ENCODE measurements at places on chromosomes 7 and 10. TPM values are rescaled to one million over a fixed set of nuclear protein-coding genes. Genes with fewer than 3 reads are reported as not detected.

GRCh38 chr10:22453948-22454591, 108.8 kb downstream of the SPAG6 start:
- no peak for DNase-seq

SPAG6 gene
- polyA plus RNA-seq = 1.3 TPM

DNA sequence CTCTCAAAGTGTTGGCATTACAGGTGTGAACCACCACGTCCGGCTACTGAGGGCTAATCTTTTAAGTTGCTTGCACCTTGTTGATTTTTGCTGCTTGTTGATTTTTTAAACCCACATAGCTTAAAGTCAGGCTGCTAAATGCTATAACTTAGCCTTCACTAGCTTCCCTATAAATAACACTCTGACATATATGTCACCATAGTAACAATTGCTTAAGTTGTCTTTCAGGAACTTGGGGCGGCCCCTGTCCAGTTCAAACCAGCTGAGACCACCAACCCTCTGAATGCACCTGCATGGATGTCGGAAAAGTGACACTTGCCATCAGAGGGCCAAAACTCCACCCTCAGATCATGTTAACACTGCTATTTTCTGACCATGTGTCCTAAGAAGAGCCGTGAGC, 47.3 kb downstream of the ST8SIA6 start:
- DNase-seq = no peak

DNA sequence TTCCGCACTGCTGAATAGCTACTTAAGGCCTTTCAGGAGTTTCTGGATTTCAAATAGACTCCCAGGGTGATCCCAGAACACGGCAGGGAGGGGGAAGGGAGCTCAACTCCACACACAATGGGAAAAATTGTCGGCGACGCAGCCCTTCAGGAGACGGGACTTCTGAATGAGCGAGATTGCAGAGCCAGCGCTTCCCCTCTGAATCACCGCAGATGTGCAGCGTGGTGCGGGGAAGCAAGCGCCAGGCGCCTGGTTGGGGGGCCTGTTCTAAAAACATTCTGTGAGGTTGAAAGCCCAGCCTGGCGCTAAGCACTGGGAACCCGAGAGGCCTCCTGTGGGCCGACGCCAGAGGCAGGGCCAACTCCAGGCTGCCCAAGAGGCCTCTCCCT, 163.3 kb downstream of the MAD1L1 start:
- DNase-seq = no peak

GRCh38 chr10:109974504-109975191, 33.1 kb upstream of the ADD3 start:
- no peak for DNase-seq

GRCh38 chr7:48025624-48026023, 3.3 kb downstream of the SUN3 start:
- DNase-seq = no peak

DRGX gene
- polyA plus RNA-seq = not detected

SFRP4 gene
- polyA plus RNA-seq = 2.2 TPM

DNA sequence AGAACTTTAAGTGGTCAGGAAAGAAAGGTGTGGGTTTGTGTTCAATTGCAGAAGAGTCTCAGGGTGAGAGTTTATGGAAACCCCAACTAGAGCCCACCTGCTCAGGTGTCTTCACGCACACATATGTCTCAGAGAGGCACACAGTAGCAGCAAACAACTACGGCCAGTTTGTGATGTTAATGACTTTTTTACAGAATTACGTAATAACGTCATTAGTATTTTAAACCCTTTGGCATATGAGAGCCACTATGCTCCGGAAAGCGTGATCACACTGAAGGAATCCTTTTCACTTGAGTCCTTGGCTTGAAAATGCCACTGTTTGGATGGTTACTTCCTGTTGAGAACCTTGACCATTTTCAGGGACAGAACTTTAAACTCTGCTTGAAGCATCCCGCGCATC, 204.0 kb downstream of the PTPRN2 start:
- DNase-seq = no peak

DNA sequence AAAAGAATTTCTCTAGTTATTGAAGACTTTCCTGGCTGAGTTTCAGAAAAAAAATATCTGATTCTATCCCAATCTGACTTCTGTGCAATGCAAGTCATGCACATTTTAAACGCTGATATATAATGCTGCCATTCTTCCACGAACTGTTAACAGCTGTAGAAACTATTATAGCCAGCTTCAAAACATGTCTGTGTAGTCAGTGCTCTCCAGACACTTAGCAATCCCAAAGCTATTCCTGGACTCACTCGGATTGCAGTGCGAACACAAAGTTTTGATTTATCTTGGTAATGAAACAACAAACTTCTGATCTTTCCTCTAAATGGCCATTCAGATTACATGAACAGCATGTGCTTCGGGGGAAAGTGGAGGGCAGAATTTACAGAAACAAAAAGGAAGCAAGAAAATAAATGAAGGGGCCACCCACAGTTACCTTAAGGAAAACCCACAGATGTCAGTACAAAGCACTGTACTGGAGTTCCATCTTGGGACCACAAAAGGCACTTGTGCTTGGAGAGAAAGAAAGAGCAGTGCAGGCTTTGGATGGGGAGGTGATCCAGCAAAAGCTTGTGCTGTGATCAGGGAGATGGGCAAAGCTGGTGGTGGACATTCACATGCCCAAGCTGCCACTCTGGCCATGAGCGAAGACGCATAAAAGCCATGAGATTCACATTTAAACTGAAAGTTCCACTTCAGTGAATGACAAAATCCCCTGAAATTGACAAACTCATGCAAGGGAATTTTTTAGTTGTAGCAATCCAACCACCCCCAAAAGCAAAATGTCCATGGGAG, 32.1 kb upstream of the ADO start:
- no peak for DNase-seq

ZNF853 gene
- 13.8 TPM for polyA plus RNA-seq

DNA sequence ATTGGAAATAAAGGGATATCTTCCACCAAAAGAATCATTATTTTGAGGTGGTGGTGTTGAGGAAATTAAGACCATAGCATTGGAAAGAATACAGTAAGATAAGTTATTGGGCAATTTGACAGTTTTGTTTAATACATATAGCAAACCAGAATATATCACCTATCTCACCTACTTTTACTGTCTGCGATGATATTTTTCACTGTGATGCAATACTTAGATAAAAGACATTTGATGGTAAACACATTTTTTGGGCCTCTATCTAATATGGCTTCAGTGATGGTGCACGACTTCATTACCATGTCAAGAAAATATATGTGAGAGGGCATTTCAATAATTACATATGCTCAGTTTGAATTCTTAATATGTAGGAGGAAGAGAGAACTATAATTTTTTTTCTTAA, 93.7 kb upstream of the MAGI2 start:
- no peak for DNase-seq

MOGAT3 gene
- polyA plus RNA-seq = 0.90 TPM

DNA sequence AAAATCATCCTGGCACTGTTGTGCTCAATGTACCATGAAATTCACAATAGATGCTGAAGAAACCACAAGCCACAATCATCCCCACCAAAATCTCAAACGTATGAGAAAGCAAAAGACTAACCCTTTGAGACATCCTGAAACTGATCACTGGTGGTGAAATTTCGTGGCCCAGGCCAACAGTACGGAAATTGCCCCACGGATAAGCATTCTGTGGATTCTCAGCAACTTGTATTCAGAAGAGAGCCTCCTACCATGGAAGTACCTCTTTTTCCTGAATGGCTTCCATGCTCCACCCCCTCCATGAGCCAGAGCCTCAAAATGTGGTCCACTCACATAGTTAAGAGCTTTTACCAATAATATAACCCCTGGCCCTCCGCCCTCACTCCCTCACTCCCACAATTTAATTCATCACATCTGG, 163.9 kb upstream of the AUTS2 start:
- DNase-seq = no peak

GRCh38 chr10:111856631-111857030, 326.9 kb downstream of the GPAM start:
- DNase-seq = no peak

DNA sequence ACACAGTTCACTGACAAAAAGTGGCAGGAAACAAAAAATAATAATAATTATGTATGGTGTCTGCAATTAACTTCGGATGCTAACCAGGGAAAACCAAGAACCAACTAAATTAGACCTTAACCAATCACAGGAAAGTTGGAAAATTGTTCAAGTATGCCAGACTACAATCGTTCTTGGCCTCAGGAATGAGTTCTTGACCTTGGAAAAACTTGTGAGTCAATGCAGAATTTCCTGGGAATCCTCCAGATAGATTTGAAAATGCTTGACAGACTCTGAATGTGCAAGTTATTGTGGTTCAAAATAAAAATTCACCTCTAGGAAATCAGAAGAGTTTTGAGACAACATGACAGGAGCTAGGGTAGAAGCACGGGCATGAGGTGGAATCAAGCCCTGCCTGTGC, 171.5 kb downstream of the C7orf25 start:
- no peak for DNase-seq

PTPN20 gene
- polyA plus RNA-seq = 7.3 TPM

TMEM229A gene
- 0.13 TPM for polyA plus RNA-seq

DNA sequence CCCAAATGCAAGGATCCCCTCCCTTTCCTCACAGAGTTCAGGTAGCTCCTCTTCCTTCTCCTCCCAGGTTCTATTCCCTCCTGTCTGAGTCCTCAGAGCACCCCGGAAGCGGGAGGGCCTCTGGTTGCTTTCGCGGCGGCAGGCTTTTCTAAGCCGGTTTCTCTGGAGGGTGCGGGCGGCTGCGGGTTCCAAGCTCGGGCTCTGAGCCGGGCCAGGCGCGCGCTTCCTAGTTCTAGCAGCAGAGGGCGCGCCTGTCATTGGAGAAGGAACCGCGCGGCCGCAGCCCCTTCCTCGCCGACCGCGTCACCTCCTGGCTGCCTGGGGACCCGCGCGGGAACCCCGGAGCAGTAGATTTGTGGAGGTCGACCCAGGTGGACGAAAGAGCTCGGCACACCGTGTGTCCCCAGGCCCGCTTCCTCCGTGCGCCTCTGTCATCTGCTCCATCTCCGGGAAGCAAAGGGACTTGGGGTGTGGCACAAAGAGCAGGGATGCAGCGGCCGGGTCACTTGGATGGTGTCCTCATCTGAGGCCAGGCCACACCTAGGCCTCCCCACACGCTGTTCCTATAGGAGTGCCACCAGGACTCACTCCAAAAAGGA, 389.0 kb upstream of the PODXL start:
- peak; percentile 60 for DNase-seq

VAX1 gene
- not detected for polyA plus RNA-seq

HOXA1 gene
- 3.4 TPM for polyA plus RNA-seq

LIPK gene
- polyA plus RNA-seq = not detected

- no peak for DNase-seq
These were observed 3.2 kb upstream of the LYZL1 start for GRCh38 chr10:29285624-29286051.

- no peak for DNase-seq
These were observed 110.1 kb downstream of the JMJD1C start for GRCh38 chr10:63355682-63356081.

CPVL gene
- polyA plus RNA-seq = 57.8 TPM

CLRN3 gene
- polyA plus RNA-seq = 22.5 TPM

ODAD2 gene
- 1.5 TPM for polyA plus RNA-seq

GRCh38 chr7:121473645-121474300, 77.7 kb upstream of the FAM3C start:
- no peak for DNase-seq

GRCh38 chr7:142181211-142181610, 69.7 kb downstream of the MGAM2 start:
- no peak for DNase-seq

CCDC146 gene
- 33.8 TPM for polyA plus RNA-seq

VENTX gene
- 0.18 TPM for polyA plus RNA-seq

DNA sequence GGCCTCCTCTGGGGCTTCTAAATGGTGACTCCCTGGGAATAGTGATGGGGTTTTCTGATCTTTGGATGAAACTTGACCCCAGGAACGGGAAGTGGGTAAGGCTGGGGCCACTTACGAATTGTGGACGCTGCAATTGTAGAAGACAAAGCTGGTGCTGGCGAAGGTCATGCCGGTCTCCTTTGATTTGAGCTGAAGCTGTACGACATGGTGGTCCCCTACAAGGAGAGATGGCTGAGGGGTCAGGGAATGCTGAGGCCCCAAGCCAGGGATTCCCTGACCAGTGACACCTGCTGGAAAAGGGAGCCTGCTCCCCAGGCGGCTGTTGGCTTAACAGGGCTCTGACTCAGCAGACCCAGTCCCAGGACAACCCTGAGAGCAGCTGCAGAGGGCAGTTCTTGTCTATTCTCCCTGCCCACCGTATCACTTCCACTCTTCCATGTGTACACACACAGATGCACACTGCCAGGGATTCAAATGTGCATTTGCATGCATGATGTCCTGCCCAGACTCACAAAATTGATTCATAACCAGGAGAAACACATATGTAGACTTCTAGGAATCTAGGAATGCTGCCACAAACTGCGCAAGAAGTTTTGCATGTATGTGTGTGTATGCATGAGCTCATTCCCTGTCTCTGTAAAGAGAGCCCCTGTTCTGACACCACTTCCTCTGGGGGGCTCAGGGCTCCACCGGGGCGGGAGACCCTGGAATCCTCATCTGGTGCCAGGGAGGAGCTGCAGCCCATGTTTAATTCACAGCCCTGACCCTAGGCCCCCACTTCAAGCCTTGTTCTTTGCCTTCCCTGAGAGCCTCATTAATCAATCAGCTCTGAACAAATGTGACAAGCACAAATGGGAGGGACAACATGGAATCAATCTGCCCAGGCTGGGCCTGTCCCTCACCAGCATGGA, 350.0 kb downstream of the PLXNA4 start:
- no peak for DNase-seq

DNA sequence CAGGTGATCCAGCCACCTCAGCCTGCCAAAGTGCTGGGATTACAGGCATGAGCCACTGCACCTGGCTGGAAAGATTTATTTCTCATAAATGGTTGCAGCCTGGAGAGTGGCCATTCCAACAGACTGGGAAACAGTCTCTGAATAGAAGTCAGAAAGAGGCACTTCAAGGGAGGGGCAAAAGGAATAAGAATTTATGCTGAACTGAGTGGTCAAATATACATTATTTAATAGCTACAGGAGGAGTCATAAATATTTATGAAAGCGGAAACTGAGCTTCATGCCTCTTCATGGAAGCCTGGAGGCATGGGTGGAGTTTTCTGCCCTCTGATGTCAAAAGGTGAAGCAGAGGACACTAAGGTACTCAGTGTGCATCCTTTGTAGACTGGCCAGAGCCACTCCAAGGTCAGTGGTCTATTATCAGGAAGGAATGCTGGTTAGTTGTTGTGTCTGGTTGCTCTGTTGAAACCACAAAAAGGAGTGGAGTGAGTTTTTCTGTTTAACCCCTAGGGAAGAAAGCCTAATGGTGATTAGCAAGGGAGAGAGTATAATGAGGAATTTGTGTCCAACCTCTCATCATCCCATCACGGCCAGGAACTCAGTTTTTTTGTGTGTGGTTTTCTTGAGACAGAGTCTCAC, 9.3 kb upstream of the NRBF2 start:
- DNase-seq = no peak

GRCh38 chr10:102375867-102376266, 19.6 kb upstream of the NFKB2 start:
- DNase-seq = no peak

All from left kidney (tissue), 8 donors.